Central memory CD4-positive, alpha-beta T cell (primary cell): ENCODE measurements at places on chromosomes 16 and 17.

- no peak for DNase-seq
Observed at GRCh38 chr17:74460241-74460640, 6.2 kb upstream of the CD300A start.

DNA sequence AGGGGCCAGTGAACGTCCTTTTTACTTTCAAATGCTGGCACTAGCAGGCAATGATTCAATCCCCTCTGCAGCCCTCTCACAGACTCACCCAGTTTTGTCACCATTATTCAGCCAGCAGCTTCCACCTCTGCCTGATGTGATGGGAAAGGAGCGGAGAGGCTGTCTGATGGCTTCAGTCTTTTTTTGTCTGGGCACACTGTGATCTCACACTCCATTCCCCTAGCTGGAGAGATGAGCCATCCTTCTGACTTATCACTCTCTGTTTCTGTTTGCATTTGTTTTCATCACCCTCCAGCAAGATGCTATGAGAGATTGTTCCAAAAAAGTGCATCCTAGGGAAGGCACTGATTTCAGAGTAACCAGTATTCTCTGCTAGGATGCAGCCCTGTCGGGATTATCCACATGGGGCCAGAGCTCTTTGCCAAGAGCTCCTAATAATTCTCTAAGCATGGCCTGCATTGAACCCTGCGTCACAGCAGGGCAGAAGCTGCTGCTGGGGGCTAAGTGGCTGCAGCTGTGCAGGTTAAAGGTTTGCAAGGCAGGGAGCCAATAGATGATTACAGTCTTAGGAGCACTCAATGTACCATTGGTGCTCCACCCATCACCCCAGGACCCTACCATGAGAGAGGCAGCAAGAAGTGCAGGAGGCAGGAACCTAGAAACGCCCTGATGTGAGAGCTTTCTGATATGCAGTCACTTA is 236.1 kb upstream of the C16orf82 start:
- DNase-seq: no peak

DNA sequence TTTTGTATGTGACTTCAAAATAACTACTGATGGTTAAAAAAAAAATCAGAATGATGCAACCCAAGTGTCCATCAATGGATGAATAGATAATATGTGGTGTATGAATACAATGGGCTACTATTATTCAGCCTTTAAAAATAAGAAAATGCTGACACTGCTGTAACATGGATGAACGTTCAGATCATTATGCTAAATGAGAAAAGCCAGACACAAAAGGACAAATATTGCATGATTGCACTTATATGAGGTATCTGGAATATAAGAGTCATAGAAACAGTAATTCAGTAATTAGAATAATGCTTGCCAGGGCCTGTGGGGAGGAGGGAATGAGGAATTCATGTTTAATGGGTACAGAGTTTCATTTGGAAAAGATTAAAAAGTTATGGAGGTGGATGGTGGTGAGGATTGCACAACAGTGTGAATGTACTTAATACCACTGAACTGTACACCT is 25.4 kb downstream of the TENT4B start:
- no peak for DNase-seq

DNA sequence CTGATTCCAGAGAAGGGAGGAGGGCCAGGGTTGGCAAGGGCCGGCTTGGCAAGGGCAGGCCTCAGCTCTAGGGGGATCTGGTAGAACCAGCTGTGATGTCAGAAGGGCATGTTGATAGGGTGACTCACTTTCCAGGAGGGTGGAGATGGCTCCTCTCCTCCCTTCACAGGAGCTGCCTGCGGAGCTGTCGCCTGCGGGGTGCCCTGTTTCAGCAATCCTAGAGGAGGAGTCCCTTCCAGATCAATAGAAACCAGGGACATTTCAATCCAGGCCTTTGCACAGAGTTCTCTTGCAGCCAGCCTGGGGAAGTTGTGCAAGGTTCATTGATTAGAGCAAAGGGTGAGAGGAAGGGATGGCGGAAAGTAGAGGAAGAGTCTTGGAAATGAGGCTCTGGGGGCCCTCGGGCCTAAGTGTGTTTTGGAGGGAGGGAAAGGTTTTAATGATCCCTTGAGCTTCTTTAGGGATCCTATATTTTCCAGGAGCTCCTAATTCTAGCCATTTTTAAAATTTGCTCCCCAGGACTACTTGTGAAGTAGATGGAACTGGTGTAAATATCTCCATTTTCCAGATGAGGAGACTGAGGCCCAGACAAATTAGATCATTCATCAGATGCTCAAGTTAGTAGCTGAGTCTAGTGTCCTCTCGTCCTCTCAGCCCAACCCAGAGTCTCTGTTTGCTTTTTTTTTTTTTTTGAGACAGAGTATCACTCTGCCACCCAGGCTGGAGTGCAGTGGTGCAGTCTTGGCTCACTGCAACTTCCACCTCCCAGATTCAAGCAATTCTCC is 24.8 kb upstream of the CSNK2A2 start:
- DNase-seq: no peak

DNA sequence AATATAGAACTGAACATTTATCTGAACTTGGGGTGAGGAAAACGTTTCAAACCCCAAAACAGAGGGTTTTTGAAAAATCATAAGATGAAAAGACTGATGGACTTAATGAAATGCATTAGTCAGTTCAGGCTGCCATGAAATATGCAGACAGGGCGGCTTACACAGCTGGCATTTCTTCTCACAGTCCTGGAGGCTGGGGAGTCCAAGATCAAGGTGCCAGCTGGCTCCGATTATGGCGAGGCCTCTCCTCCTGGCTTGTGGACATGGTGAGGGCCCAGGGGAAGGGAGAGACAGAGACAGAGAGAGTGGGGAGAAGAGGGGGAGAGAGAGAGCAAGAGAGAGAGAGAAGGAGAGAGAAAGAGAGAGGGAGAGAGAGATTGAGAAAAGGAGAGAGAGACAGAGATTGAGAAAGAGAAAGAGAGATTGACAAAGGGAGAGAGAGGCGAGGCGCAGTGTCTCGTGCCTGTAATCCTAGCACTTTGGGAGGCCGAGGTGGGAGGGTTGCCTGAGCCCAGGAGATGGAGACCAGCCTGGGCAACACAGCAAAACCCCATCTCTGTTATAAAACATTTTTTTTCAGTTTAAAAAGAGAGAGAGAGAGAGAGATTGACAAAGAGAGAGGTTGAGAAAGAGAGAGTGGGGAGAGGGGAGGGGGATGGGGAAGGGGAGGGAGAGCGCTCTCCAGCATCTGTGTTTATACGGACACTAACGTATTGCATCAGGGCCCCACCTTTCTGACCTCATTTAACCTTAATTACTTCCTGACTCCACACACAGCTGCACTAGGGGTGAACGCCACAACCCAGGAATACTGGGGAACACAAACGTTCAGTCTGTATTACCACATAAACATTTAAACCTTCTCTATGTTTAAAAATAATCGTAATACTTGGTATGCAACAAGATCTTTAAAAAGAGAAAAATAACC is 24.6 kb upstream of the RPH3AL start:
- DNase-seq: no peak

DNA sequence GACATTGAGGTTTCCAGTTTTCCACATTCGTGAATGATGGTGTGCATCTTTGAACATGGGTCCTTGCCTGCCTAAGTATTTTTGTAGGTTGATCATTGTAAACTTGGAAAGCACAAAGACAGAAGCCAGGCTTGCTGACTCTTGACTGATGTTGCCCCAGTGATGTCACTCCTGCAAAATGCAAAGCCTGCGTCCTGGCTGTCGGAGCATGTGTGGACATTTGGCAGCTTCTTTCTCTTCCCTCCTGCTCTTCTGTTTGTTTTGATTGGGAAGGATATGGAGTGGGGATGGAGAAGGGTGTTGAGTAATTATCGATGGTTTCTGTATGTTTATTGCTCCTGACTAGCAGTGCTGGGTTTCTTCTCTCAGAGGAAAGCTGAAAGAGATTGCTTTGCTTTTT is 3.2 kb downstream of the NDE1 start:
- DNase-seq: no peak

DNA sequence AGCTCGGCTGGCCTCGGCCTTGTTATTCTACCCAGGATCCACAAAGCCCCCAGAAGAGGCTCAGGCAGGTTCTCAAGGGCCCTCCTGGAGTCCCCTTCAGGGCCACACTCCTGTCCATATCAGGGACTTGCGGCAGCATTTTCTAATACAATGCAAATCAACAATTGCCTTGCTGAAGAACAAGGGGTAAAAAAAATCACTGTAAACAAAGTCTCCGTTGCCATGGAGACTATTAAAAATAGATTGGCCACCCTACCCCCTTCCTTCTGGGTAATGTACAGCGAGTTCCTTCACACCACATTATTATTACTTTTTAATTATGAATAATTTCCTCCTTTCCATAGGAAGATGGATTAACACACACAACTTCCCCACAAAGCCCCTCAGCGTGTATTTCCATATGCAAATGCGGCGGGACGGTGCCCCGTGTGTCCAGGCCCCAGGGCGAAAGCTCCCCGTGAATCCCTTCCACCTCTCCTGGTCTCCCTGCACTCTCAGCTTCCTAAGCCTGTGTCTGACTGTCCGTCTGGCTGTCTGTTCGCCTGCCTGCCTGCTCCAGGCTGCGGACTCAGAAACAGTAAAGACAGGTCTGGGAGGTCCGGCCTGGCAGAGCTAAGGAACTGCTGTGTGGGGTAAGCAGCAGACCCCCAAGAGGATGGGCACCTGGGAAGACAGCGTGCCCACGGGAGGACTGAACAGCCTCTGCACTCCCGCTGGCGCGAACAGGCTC is 196.6 kb downstream of the RBFOX3 start:
- no peak for DNase-seq

- DNase-seq: no peak
Observed at GRCh38 chr17:6938637-6939036, 57.2 kb upstream of the ALOX12 start.
